NCI-H2081 (cell line): ENCODE measurements at places on chromosomes 1 and 21.

DNA sequence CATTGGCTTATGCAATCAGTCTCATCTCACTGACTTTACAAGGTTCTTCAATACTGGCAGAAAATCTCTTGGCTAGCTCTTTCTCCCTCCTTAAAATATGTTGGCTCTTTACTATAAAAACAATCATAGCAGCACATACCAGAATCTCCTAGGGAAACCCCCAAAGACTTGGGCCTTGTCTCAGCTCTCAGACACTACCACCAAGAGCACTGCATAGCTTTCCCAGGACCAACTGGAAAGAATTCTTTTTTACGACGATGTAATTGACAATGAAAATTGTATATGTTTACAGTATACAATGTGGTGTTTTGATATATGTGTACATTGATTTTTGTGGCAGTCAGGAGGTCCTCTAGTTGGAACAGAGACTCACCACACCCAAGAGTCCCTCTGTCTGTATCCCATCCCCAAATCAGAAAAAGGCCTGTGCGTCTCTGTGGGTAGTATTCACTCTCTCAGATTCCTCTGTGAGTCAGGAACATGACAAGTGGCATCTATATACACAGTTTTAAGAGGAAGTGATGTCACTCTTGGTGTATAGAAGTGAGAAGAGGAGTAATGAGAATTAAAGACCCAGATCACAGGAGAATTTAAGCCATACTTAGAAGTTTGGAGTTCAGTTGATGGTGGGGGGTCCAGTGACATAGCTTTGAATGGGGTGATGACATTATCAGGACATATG, 21.1 kb downstream of the SMAP2 start:
- no peak for DNase-seq

DNA sequence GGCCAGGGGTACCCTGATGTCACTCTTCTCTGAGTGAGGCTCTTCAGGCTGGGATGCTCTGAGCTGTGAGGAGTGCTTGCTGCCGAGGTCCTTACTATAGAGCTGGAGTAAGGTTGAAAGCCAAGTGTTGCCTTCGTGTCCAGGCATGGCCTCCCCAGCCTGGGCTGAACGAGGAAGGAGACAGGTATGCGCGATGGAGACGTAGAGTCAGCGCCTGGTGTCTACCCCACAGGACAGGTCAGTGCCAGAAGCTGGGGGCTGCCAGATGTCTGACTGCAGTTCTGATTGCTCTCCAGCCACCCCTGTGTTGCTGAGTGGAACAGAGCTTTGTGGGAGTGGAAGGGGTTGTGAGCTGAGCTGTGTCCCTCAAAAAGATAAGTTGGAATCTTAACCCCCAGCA, 135.8 kb upstream of the AJAP1 start:
- no peak for DNase-seq

DNA sequence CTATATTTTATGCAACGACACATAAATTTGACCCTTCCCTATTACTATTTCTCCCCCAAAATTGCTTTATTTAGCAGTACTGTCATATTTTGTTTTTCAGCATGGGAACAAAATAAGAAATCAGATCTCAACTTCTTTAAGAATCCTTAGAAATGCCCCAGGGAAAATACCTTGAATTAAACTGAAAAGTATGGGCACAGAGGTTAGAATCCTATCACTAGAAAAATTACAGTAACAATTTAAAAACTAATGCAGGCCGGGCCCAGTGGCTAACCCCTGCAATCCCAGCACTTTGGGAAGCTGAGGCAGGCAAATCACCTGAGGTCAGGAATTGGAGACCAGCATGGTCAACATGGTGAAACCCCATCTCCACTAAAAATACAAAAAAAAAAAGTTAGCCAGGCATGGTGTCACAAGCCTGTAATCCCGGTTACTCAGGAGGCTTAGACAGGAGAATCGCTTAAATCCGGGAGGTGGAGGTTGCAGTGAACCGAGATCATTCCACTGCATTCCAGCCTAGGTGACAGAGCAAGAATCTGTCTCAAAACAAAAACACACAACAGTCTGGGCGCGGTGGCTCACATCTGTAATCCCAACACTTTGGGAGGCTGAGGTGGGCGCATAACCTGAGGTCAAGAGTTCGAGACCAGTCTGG, 51.4 kb downstream of the GNB1 start:
- no peak for DNase-seq

- DNase-seq = no peak
Observed at GRCh38 chr1:93690921-93691789, 9.5 kb upstream of the BCAR3 start.

- DNase-seq = no peak
Observed at GRCh38 chr1:39936724-39937491, 18.0 kb upstream of the MFSD2A start.

DNA sequence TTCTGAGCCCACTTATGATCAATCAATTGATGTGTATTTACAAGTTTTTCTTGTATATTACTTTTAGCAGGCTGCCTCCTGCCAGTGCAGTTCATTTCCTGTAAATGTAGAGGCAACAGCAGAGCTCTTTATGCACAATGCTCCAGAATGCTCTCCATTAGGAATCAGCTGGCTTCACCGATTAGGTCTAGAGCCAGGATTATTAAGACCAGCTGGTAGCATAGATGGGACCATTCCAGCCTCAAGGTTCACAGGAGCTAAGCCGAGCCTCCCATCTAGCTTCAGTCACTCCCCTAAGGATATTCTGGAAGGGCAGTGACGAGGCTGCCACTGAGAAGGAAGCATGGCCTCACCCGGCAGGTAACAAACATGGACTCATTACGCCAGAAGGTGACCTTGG, 36.8 kb downstream of the DHRS3 start:
- no peak for DNase-seq

GRCh38 chr21:32946654-32947053, 79.1 kb upstream of the OLIG2 start:
- no peak for DNase-seq

- no peak for DNase-seq
Observed at GRCh38 chr1:102050556-102050955, 53.8 kb upstream of the OLFM3 start.

- DNase-seq = no peak
Observed at GRCh38 chr1:41665962-41666917, 181.8 kb upstream of the EDN2 start.

DNA sequence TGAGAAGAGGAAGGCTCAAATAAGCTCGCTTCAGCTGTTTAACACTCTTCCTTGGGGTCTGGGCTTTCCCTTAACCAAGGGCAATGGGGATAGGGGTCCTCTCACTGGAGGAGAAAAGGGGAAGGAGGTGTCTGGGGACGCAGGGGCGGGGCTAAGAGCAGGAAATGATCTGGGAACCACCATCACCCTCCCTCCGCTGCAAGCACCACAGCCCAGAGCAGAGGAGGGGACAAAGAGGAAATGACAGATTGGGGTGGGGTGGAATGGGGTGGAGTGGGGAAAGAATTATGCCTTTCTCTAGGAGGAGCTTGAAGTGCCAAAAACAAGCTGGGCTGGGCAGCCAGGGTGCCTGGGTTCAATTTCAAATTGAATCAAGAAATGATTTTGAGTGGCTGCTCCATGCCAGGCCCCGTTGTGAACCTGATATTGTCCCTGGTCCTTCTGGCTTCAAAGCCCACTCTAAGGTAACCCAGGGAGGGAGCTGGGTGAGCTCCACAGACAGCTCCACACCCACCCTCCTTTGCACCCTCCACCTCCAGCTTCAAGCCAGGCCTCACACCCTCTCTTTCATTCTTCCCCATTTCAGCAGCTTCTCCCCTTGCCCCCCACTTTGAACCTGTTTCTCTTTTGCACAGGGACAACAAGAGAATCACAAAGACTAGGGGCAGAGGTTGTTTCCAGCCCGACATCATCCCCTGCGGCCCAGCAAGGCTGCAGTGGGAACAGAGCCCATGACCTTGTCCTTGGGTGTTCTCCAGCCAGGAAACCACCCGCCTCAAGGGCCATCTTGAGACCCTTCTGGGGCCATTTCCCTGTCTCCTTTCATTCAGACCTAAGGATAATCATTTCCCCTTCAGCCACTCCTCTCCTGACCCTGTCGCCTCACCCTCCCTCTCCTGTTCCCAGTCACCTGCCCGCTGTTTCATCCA, 1.1 kb downstream of the ARHGAP30 start:
- no peak for DNase-seq

DNA sequence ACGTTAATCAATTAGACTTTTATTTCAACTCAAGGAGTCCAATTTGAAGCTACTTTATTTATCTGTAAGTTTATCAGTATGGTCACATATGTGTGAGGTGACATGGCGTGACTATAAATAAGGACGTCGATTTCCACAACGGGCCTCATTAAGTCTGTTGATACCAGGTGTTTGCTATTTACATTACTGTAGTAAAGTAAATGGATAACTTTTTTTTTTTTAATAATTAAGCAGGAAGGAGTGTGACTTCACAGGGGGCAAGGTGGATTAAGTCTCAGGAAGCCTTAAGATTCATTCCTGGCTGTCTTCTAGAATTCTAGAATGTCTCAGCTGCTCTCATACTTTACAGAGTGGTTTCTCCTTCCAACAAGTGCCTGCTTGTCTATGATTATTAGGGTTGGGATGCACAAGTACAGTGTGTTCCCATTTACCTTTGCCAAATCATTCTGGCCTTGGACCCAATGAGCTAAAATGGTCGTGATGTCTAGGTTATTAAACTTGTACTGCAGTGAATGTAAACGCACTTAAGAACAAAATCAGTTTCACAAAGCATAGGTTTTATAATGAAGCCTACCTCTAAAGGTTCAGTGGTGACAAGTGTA, 15.5 kb downstream of the MAP3K7CL start:
- DNase-seq = peak; percentile 2

GRCh38 chr1:30385246-30385995, 338.0 kb downstream of the MATN1 start:
- DNase-seq = no peak

DNA sequence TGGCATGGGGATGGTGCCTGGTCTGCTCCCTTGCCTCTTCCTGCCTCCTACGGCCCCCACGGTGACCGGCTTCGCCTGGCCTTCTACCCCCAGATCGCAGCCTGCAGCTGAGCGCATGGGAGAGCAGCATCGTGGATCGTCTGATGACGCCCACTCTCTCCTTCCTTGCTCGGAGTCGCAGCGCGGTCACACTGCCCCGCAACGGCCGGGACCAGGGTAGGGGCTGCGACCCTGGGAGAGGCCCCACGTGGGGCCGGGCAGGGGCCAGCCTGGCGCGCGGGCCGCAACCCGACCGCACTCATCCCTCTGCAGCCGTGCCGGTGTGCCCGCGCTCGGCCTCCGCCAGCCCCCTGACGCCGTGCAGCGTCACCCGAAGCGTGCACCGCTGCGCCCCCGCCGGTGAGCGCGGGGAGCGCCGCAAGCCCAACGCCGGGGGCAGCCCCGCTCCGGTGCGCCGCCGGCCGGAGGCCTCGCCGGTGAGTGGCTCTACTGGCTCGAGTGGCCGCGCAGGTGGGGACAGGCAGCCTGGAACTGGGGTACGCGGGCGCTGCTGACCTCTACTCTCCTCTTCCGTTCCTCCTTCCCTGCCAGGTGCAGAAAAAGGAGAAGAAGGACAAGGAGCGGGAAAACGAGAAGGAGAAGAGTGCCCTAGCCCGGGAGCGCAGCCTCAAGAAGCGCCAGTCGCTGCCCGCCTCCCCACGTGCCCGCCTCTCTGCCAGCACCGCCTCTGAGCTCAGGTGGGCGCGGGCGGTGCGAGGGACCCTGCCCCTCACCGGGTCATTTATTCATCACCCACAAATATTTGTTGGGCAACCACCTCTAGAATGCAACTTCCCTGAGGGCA, 20.4 kb downstream of the MAP7D1 start:
- no peak for DNase-seq

- no peak for DNase-seq
Observed at GRCh38 chr1:51268634-51269033, 32.6 kb downstream of the RNF11 start.

DNA sequence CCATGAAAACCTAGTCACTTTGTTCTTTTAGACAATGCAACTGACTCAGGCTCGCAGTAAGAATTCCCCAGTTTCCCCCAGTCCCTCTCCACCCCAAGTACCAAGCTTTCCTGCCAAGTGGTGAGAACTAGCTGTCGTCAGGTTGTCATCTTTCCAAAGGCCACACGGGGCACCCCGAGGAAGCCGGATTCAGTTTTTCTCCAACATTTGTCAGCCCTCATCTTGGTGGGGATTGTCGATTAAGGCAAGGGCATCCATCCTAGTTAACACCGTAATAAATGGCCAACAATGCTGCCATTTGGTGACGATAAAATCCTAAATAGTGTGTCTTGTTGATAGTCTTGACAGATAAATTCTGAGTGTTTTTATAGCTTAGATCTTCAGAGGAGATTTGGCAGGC, 55.9 kb upstream of the PROX1 start:
- DNase-seq = no peak

GRCh38 chr1:181314959-181315358, 168.4 kb upstream of the CACNA1E start:
- DNase-seq = no peak

DNA sequence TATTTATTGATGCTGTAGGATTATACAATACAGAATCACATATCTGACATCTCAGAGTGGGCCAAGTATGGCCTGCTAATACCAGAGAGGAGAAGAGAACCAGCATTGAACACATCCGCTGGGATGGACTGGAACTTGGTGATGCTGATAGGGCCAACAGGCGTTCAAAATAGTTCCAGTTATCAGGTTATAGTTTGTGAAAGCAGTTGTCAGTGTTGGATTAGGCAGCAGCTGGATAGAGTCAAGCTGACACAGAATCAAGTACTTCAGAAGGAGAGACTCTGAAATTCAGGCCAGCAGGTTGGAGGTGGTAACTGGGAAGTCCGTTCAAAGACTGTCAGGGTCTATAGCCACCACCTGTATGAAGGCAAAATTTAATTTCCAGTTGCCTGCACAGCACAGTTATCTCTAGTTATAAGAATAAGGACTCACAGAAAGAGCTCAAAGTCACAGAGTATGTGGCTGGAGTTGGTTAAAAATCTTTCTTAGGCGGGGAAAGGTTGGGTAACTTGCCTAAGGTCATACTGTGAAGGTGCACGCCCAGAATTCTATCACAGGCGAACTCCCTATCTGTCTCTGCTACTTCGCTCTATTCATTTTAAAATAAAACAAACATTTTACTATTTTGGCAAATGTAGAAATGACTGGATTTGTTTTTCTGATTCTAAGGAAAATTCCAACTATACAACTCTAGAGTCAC, 9.9 kb upstream of the DIPK1A start:
- no peak for DNase-seq

- no peak for DNase-seq
Observed at GRCh38 chr1:24764439-24764838, 19.2 kb downstream of the CLIC4 start.

DNA sequence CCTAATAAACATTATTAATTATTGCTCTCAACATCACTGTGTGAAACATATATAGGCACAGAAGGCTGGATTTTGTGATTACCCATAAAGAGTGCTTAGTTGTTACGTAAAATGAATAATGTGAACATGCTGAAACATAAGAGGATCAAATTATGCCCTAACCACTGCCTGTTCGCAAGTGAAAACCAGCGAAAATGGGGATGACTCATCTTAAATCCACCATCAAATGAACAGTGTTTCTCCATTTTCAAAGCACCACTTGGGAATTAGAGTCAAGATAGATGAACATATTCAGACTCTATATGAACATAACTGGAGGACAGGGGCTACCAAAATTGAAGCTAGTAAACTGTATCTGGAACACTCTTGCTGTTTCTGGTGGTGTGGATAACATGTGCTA, 386.2 kb downstream of the HHIPL2 start:
- DNase-seq = no peak

- no peak for DNase-seq
Observed at GRCh38 chr1:173201969-173202368, 5.2 kb downstream of the TNFSF4 start.

GRCh38 chr1:53195246-53196016, 1.2 kb upstream of the CPT2 start:
- no peak for DNase-seq
